ENCODE measurements at places on chromosomes 7 and 10. TPM values are rescaled to one million over a fixed set of nuclear protein-coding genes. Genes with fewer than 3 reads are reported as not detected.
A peak's percentile ranks its signal among the peaks of the same experiment; 100 is the strongest.

- H3K4me3 ChIP-seq: no peak overlapping the region
- H3K27me3 ChIP-seq: no peaks in the 10 kb centered on the region
- no peak for DNase-seq
- H3K27ac ChIP-seq: no peak overlapping the region
- H3K4me1 ChIP-seq: peaks cover 57% of the 10 kb centered on the region
Observed at GRCh38 chr7:5631152-5631551, 150.3 kb downstream of the RNF216 start.

GRCh38 chr10:53846809-53847208 is 954.2 kb downstream of the PCDH15 start:
- no peak overlapping the region for H3K27ac ChIP-seq
- H3K36me3 ChIP-seq: no peaks in the 10 kb centered on the region
- no peak overlapping the region for H3K4me3 ChIP-seq
- no peaks in the 10 kb centered on the region for H3K4me1 ChIP-seq

DNA sequence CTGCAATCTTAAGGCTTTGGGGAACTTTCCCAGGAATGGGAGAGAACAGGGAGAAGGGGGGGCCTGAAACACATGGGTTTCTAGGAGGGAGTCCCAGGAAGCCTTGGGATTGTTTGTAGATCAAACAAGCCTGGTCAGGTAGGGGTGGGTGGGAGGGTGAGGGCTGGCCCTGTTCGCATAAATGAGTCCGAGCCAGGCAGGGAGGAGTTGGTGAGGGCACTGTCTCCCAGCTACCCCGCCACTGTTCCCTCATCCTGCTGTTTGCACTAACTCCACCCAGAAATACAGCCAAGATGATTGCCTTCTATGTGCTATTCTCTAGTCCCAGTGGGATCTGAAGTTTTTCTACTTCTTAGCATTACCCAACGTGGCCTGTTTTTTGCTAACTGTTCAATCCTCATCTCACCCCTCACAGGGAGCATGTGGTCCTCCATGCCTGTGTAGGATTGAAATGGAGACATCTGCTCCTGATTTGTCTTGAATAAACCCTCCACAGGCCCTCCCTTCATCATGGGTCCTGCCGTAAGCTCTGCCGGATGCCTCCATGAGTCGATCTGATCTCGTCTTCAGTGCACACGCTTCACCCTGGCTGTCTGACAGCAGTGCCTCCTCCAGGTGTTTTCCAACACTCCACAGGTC is 257.0 kb downstream of the COBL start:
- no peaks in the 10 kb centered on the region for H3K27me3 ChIP-seq
- H3K4me1 ChIP-seq: no peaks in the 10 kb centered on the region
- H3K27ac ChIP-seq: no peak overlapping the region

GRCh38 chr10:50453940-50454339 is 169.8 kb downstream of the SGMS1 start:
- H3K27me3 ChIP-seq: no peaks in the 10 kb centered on the region
- no peaks in the 10 kb centered on the region for H3K36me3 ChIP-seq
- no peak overlapping the region for H3K4me3 ChIP-seq
- no peaks in the 10 kb centered on the region for H3K4me1 ChIP-seq

DNA sequence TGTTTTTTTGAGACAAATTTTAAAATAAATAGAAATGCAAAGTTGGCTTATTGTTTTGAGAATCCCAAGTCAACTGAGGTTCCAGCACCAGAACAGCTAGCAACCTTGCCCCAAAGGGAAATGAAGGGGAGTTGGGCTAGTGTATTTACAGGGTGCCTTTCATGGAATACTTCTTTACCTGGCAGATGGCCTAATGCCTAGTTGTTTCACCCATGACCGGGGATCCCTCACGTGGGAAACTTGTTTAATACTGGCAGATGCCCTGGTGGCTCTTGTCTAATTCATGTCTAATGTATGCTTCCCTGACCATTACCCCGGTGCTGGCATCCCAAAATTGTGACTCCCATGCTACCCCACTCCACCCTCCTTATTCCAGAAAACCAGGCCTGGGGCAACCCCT is 861.1 kb upstream of the ZWINT start:
- H3K4me1 ChIP-seq: no peaks in the 10 kb centered on the region
- H3K27ac ChIP-seq: no peak overlapping the region
- H3K27me3 ChIP-seq: no peaks in the 10 kb centered on the region

DNA sequence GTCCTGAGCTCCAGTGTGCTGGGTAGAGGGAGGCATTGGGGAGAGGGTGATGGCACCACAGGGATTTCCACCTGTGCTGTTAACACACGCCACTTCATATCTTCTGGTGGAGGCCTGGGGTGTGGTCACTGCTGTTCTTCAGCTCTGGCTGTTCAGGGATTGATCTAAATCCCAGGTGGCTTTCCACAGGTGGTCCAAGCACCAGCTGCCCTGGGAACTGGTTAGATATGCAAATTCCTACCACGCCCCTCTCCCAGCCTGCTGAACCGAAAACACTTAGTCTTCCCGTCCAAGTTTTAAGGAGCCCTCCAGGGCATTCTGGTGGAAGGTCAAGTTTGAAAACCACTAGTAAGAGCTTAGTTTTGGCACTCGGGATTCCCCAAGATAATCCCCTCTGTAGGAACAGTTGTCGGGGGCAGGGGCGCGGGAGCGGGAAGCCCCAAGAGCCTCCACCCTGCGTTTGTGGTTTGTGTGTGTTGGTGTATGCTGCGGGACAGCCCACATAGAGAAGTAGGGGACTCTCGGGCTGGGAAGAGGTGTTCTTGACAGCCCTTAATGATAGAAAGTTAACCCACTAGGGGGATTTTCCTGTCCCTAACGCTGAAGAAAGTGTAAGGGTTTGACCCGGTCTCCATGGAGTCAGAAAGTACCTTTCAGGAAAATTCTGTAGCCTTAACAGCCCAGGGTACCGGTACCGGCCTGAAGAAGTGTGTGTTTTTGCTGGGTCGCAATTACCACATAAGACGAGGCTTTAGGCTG is 5.1 kb downstream of the DEPP1 start:
- no peak for DNase-seq
- H3K27ac ChIP-seq: peak overlapping the region; percentile 92
- H3K4me3 ChIP-seq: no peak overlapping the region
- H3K36me3 ChIP-seq: peaks cover 48% of the 10 kb centered on the region
- H3K27me3 ChIP-seq: no peaks in the 10 kb centered on the region
- peaks cover 52% of the 10 kb centered on the region for H3K4me1 ChIP-seq

GRCh38 chr7:20299145-20299544 is 31.6 kb upstream of the ITGB8 start:
- H3K4me1 ChIP-seq: no peaks in the 10 kb centered on the region
- no peak overlapping the region for H3K4me3 ChIP-seq
- H3K27ac ChIP-seq: no peak overlapping the region
- no peaks in the 10 kb centered on the region for H3K36me3 ChIP-seq

- no peaks in the 10 kb centered on the region for H3K27me3 ChIP-seq
- H3K36me3 ChIP-seq: no peaks in the 10 kb centered on the region
- H3K27ac ChIP-seq: peak overlapping the region; percentile 22
- H3K4me3 ChIP-seq: no peak overlapping the region
- H3K4me1 ChIP-seq: peaks cover 55% of the 10 kb centered on the region
Observed at GRCh38 chr10:95445223-95445836, 115.8 kb downstream of the SORBS1 start.

- H3K27ac ChIP-seq: no peak overlapping the region
- peaks cover 15% of the 10 kb centered on the region for H3K27me3 ChIP-seq
- H3K4me3 ChIP-seq: no peak overlapping the region
Observed at GRCh38 chr7:45161842-45162241, 4.3 kb downstream of the RAMP3 start.

DNA sequence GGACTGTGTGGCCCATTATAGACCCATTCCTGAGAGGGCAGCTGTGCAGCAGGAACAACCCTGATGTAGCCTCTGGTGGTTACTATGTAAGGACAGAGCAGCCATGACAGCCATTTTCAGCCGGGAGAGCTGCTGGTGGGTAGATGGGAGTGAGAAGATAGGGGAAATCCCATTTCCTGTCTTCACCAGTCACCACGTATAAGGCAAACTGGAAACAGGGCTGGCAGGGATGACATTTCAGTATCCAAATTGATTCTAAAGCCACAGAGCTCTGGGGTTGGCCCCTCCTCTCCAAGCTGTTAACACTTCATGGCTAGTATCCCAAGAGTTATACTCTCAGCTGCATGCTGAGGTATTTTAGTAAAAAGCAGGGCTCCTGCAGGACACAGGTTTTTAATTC is 15.2 kb upstream of the FZD1 start:
- H3K27me3 ChIP-seq: no peaks in the 10 kb centered on the region
- H3K4me3 ChIP-seq: no peak overlapping the region

DNA sequence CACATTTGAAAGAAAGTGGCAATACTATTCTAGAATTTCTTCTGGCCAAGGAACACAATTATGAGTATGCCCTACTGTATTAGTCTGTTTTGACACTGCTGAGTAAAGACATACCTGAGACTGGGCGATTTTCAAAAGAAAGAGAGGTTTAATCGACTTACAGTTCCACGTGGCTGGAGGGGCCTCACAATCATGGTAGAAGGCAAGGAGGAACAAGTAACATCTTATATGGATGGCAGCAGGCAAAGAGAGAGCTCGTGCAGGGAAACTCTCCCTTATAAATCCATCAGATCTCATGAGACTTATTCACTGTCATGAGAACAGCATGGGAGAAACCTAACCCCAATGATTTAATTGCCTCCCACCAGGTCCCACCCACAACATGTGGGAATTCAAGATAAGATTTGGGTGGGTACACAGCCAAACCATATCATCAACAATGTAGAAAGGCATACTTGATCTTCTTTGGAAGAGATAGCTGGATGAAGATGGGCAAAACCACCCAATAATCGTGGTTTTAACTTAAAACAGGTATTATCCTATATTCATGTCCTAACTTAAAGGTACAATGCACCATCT is 113.9 kb downstream of the ETV1 start:
- H3K4me1 ChIP-seq: no peaks in the 10 kb centered on the region
- no peak overlapping the region for H3K27ac ChIP-seq
- no peak overlapping the region for H3K4me3 ChIP-seq
- H3K27me3 ChIP-seq: no peaks in the 10 kb centered on the region

DNA sequence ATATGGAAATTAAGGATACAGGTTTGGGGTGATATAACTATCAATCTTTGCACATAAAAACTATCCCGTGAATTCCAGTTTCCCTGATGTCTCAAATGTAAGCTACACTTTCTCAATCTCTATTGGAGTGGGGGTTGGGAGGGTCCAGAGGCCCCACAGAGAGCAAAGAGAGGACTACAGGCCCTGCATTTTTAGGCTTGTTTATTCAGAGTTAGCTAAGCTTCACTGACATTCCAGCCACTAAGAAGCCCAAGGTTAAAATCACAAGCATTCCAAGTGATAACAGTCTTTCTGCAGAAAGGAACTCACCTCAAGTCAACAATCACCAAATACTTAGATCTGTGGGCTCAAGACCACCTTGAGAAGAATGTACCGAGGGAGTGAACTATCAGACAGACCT is 31.6 kb upstream of the LAMB1 start:
- H3K36me3 ChIP-seq: no peaks in the 10 kb centered on the region
- H3K4me1 ChIP-seq: no peaks in the 10 kb centered on the region
- no peak for DNase-seq
- no peak overlapping the region for H3K27ac ChIP-seq

DNA sequence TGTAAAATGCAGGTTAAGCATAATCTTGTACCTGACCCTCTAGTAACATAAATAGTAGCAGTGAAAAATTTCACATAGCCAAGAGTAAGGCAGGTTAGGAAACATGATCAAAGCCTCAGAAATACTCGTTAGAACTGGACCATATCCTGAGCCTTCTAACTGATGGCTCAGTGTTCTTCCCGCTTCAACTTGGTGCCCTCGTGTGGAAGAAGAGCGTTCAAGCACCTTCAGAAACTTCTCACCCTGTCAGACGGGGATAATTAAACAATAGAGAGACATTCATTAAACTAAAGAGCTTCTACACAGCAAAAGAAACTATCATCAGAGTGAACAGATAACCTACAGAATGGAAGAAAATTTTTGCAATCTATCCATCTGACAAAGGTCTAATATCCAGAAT is 124.5 kb downstream of the MYOF start:
- H3K4me1 ChIP-seq: no peaks in the 10 kb centered on the region
- no peaks in the 10 kb centered on the region for H3K27me3 ChIP-seq
- H3K36me3 ChIP-seq: peaks cover 96% of the 10 kb centered on the region

DNA sequence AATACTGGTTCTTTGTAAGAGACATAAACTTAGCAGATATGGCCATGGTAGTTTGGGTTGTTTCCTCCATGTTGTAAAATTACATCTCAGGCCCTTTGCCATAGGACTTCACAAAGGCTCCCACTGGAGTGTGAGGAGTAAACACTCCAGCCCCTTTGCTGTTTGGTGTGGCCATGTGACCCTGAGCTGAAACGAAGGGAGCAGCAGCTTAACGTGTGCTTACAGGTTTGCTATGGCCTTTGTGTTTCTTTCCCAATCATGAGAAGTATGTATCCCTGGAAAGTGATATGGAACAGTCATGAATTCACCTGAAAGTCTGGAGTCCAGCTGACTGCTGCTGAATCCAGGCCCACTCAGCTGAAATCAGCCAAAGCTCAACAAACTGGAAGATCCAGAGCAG is 23.8 kb upstream of the SFTPA1 start:
- H3K27ac ChIP-seq: no peak overlapping the region
- no peaks in the 10 kb centered on the region for H3K27me3 ChIP-seq
- no peak for DNase-seq
- H3K36me3 ChIP-seq: no peaks in the 10 kb centered on the region

DNA sequence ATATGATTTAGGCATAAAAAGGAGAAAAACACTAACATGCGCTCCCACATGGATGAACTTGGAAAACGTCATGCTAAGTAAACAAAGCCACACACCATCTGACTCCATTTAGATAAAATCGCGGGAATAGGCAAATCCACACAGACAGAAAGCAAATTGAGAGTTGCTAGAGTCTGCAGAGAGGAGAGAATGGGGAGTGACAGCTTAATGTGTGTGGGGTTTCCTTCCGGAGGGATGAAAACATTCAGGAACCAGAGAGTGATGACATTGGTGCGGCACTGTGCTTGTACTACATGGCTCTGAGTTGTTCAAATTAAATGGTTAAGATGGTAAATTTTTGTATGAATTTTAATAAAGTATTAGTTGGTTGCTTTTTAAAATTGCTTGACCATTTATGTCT is 482.9 kb upstream of the AKR1E2 start:
- no peaks in the 10 kb centered on the region for H3K27me3 ChIP-seq
- no peaks in the 10 kb centered on the region for H3K36me3 ChIP-seq
- no peaks in the 10 kb centered on the region for H3K4me1 ChIP-seq
- no peak for DNase-seq
- no peak overlapping the region for H3K4me3 ChIP-seq

DNA sequence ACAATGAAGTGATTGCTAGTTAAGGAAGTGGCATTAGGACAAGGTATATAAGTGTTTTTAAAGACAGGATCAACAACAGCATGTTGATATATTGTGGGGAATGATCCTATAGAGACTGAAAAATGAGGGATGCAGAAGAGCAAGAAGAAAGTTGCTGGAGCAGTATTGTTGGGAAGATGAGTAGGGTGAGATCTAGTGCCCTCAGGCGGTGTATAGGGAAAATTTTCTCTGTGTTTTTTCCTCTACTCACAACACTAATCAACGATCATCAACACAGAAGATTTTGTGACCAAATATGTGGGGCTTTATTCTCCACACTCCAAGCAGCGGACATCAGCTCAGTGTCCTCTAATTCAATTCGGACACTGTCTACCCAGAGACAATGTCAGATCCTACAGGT is 9.6 kb upstream of the PTTG1IP2 start:
- H3K4me1 ChIP-seq: peaks cover 10% of the 10 kb centered on the region
- H3K27me3 ChIP-seq: no peaks in the 10 kb centered on the region
- no peaks in the 10 kb centered on the region for H3K36me3 ChIP-seq
- no peak overlapping the region for H3K27ac ChIP-seq
- DNase-seq: no peak
- no peak overlapping the region for H3K4me3 ChIP-seq

KIAA1549 gene
- polyA plus RNA-seq: 0.56 TPM

HOGA1 gene
- polyA plus RNA-seq: not detected

GSAP gene
- 7.7 TPM for polyA plus RNA-seq

RASA4B gene
- 23.2 TPM for polyA plus RNA-seq

CNNM1 gene
- polyA plus RNA-seq: 0.19 TPM

TMEM229A gene
- 1.3 TPM for polyA plus RNA-seq

CYP2C18 gene
- 9.1 TPM for polyA plus RNA-seq

OPN1SW gene
- not detected for polyA plus RNA-seq

NXPH1 gene
- polyA plus RNA-seq: not detected

PIP gene
- 0.45 TPM for polyA plus RNA-seq

Data from stomach (tissue), 19 donors.